NCI-H146 (cell line): ENCODE measurements at places on chromosomes 16 and 17.

DNA sequence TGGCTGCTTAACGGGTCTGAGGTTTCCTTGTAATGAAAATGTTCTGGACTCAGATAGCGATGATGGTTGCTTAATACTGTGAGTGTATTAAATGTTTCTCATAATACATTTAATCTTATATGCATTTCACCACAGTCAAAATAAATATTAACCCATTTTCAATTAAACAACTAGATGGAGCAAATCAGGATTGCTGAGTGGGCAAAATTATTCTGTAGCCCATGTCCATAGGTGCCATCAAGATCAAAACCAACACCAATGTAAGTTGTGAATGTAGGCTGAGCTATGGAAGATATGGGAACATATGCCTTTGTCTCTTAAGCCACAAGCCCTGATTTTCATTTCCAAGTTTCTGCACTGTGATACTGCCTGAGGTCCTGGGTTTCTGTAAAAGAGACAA is 572.6 kb upstream of the EEF2KMT start:
- no peak for DNase-seq

- no peak for DNase-seq
These were observed 2.8 kb upstream of the MSI2 start for GRCh38 chr17:57253362-57254065.

DNA sequence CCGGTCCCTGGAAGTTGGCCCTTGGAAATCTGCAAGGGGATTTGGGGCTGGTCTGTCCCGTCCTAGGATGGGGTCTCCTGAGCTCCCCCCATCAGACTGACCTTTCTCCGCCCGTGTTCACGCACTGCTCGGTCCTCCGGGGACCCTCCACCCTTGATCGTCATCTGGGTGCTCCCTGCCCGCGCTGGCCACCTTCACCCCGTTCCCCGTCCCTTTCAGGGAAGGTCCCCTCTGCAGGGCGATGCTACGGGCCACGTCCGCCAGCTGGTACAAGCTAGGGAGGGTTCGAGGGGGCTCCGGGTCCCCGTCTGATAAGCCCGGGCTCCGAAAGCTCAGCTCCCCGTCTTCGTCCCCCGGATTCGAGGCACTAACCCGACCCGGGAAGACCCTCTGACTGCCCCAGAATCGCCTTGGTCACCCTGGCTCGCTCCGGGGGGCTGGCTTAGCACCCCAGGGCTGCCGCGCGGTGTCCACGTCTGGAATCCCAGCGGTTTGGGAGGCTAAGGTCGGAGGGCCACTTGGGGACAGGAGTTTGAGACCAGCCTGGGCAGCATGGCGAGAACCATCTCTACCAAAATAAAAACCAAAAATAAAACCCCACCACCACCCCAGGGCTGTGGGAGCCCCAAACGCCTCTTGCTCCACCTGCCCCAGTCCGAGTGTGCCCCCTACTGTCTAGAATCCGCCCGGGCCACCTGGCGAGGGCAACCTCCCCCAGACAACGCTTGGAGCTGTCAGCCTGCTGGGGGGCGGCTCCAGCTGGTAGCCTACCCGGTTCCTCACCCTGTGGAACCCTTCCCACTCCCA is 1.1 kb upstream of the SLC43A2 start:
- peak; percentile 34 for DNase-seq

DNA sequence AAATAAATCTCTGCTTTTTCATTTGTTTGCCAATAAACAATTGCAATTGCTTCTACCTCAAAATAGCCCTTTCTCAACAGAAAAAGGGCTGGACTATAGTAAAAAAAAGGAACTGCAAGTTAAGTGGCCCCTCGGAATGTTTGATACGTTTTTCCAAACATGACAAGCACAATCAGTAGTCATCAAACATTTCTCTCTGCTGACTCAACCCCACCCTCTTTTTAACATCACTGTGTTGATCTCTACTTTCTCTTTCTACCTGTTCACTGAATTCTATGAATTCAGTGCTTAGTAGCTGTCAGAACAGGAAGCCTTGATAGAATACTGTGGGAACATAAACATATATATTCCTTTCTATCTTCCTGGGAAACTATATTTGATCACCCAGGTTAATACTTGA is 116.5 kb upstream of the AXIN2 start:
- DNase-seq: no peak

DNA sequence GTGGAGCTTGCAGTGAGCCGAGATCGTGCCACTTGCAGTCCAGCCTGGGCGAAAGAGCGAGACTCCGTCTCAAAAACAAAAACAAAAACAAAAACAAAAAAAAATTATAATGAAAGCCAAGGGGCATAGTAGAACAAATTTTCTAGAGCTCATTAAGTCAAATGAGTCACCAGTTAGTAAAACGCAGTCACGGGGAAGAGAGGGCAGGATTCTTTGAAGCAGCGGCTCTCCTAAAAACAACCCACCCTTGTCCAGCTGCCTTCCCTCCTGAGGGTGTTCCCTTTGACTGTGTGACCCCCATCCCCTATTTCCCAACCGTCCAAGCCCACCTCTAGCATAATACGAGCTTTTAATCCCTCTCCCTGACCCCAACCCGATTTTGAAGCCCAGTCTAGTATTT is 44.1 kb upstream of the STH start:
- DNase-seq: no peak

GRCh38 chr17:70091696-70092095 is 16.7 kb downstream of the KCNJ16 start:
- DNase-seq: no peak

GRCh38 chr17:58504826-58505351 is 9.5 kb downstream of the MTMR4 start:
- no peak for DNase-seq

DNA sequence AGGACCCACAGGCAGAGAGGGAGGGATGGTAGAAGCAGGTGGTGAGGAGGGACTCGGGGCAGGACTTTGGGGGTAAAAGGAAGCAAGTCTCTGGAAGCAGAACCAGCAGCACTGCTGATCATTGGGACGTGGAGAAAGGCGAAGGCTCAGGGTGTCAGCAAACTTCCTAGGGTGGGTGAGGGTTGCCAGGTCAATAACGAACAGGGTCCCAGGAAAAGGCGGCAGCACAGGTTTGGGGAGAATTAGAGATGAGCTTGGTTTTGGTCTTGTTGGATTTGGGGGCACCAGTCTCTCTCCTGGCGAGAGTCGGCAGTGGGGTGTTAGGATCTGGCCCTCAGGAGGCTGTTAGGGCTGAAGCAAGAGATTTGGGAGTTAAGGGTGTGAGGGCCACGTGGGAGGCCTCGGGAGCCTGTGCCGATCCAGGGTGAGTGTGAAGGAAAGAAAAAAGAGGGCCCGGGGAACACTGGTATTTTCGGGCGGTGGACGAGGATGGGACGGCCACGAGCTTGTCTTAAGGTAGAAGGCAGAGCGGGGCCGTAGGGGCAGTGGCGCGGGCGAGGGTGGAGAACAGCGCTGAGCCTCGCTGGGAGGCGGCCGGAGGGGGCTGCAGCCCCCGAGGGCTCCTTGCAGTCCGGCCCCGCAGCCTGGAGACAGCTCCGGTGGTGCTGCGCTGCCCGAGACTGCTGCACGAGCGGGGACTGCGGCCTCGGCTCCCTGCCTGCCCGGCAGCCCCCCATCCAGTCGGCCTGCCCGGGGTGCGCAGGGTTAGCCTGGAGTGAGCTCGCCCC is 765 bp upstream of the ADORA2B start:
- DNase-seq: peak; percentile 48

DNA sequence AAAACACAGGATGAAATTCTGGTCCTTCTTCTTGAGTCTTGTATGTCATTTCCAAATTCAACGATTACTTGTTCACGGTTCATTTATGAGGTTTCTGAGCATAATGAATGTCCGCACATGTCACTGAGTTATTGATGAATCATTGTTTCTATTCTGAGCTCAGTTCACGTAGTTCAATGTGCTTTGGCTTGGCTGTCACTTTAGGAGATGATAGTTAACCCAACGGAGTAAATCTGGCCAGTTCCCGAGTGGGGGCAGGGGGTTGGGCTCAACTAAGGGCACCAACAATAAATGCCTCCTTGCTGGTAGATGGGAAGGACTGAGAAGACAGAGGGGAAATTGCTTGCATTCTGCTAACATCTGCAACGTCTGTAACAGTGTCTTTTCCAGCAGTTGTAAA is 239.4 kb upstream of the HSBP1 start:
- no peak for DNase-seq

- DNase-seq: no peak
These were observed 2.1 kb downstream of the FOXF1 start for GRCh38 chr16:86512301-86512859.

DNA sequence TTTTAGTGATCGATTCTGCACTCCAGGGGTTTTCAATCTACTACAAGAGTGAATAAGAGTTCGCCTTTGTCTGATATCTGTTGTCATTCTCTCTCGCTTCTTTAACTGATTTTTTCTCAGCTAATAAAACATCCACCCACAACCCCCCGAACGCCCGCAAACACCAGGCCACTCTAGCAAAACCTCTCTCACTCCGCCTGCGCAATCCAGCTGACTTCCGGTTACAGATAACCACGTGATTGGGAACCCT is 338 bp upstream of the RPL19 start:
- DNase-seq: peak; percentile 97

DNA sequence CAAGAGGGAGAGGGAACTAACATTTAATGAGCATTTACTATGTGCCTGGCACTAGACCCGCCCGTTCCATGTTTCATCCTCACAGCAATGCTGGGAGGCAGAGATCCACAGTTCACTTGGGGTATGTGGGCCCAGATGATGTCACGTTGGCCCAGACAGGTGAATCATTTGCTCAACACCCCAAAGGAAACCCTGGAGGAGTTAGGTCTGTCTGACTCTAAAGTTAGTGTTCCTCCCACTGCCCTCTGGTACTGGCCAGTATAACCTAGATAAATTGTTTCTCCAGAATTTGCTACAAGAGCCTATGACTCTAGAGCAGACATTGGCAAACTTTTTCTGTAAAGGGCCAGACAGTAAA is 164.6 kb downstream of the VPS53 start:
- DNase-seq: no peak

- DNase-seq: no peak
These were observed 823 bp upstream of the CD2BP2 start for GRCh38 chr16:30355954-30356308.

DNA sequence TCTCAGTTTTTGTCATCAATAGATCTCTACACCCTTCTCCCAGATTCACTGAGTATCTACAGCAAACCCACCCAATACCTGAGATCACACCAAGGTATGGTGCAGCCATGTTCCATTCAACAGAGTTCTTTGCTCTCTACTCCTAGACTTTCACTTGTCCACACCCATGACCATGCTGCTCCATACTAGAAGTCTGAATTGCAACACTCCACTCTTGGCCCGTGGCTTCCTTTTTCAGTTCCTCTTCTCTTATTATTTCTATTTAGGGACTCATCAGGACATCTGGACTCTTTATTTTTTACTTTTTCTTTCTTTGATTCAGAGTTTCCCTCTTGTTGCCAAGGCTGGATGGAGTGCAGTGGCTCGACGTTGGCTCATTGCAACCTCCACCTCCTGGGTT is 37.1 kb downstream of the YWHAE start:
- DNase-seq: no peak

DNA sequence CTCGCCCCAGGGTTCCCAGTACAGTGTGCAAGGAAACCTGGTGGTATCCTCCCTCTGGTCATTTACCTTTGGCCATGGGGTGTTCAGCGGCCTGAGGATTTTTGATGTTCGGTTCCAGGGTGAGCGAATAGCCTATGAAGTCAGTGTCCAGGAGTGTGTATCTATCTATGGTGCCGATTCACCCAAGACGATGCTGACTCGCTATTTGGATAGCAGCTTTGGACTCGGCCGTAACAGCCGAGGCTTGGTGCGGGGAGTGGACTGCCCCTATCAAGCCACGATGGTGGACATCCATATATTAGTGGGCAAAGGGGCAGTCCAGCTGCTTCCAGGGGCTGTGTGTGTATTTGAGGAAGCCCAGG is 1.2 kb downstream of the AOC2 start:
- DNase-seq: no peak

DNA sequence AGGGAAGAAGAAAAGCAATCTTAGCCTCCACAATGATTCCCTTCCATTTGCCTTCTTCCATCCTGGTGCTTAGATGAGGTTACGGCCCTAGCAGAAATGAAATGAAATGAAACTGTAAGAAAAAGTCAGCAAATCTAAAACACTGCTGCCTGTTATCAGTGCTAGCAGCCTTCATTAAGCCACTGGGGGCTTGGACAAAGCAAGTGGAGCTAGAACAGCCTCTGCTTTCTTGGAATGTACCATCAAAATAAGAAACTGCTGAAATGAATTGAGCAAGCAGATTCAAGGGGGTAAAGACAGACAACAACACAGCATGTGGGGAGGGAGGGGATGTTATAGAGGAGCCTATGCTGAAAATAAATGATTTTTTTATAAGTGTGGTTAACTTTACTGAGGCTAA is 5.1 kb downstream of the ANKFN1 start:
- DNase-seq: no peak

DNA sequence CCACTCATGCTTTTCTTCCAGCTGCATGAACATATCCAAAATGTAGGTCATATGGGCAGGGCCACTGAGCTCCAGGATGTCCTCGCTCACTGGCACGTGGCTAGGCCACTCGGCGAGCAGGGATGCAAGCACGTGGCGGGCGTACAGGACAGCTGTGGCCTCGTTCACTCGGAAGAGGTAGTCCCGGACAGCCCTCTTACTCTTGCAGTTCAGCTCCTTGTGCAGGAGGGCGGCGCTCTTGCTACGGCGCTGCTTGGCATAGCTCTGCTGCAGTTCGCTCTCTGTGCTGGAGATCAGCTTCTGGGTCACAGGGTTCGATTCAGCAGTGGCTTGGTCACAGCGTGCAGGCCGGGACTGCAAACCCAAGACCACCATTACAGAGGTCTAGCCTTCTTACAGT is 53.1 kb upstream of the ATP2A3 start:
- no peak for DNase-seq

DNA sequence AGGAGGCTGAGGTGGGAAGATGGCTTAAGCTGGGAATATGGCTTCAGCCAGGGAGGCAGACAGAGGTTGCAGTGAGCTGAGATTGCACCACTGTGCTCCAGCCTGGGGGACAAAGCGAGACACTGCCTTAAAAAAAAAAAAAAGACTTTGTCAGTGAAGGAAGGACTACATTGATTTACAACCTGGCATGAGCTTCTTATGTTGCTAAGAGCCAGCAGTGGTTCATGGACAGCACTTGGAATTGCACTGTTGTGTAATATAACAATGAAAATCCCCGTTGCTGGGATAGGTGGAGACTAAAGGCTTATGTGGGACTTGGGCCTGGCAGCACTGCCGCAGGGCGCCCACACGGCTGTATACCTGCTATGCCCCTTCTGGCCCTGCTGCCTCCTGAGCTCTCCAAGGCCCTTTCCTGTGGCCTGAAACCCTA is 14.1 kb upstream of the SLC16A5 start:
- no peak for DNase-seq

DNA sequence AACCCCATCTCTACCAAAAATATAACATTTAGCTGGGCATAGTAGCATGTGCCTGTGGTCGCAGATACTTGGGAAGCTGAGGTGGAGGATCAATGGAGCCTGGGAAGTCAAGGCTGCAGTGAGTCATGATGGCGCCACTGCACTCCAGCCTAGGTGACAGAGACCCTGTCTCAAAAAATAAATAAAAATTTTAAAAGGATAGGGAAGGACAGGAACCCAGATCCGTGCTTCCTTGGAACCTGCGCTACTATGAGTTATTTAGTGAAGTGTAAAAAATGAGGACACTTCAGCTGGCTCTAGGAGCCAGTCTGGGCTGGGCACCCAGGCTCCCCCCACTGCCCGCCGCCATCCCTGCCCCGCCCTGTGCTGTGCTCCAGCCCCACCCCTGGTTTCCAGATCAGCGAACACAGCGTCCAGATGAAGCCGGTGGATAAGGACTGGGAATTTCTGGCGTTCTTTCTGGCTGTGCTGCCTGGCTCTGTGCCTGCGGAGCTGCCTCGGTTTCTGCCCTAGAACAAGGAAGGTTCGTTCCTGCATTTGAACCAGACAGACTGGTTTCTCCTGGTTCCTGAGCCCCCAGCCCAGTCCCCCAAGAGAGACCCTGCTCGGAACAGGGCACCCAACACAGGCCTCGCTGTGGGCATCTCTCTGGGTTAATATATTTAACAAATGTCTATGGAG is 18.5 kb downstream of the PLLP start:
- DNase-seq: no peak
